ENCODE measurements at places on chromosomes 7 and 10. TPM values are rescaled to one million over a fixed set of nuclear protein-coding genes. Genes with fewer than 3 reads are reported as not detected.

ARPC1A gene
- total RNA-seq = 106 TPM

SLC26A3 gene
- total RNA-seq = not detected

LYZL2 gene
- total RNA-seq = not detected

LRRN3 gene
- 0.62 TPM for total RNA-seq

SLC18A3 gene
- not detected for total RNA-seq

MOGAT3 gene
- not detected for total RNA-seq

DNA sequence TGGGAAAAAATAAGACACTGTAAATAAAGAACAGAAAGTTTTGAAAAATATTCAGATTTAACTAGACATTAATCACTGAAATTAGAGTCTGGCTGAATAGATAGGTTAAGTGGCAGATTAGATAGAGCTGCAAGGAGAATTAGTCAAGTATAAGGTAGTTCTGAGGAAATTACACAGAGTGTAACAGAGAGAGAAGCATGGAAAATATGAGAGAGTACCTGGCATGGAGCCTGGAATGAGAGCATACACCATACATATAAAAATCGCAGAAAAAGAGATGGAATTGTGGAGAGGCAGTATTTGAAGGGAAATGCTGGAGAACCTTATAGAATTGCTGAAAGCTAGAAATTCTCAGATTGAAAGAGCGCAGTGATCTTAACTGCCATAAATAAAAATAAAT is 46.9 kb downstream of the ZNRF2 start:
- H3K27me3 ChIP-seq = no peaks in the 10 kb centered on the region
- H3K36me3 ChIP-seq = no peaks in the 10 kb centered on the region
- H3K27ac ChIP-seq = no peak overlapping the region
- H3K4me3 ChIP-seq = no peak overlapping the region
- H3K4me1 ChIP-seq = no peaks in the 10 kb centered on the region
- no peak for DNase-seq
